ENCODE measurements at places on chromosomes 1 and 21.

GRCh38 chr1:179036844-179037465 lies 11.3 kb downstream of the FAM20B start:
- DNase-seq: no peak

GRCh38 chr1:69985901-69986439 lies 219.4 kb downstream of the LRRC40 start:
- DNase-seq: no peak

- DNase-seq: no peak
These were observed 62.2 kb upstream of the GRIK3 start for GRCh38 chr1:37096523-37096922.

DNA sequence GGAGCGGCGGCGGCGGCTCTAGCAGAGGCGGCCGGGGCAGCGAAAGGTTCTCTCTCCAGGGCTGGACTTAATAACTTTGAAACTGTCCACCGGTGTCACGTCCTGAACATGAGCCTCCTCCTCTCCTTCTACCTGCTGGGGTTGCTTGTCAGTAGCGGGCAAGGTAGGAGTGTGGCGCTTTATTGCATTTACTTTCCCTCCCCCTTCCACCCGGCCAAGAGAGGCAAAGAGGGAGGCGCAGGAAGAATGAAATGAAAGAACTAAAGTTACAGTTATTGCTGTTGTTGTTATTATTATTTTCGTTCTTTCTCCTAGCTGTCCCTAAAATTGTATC lies 214 bp downstream of the NCAM2 start:
- DNase-seq: no peak

GRCh38 chr1:237258871-237259270 lies 216.9 kb downstream of the RYR2 start:
- DNase-seq: no peak

DNA sequence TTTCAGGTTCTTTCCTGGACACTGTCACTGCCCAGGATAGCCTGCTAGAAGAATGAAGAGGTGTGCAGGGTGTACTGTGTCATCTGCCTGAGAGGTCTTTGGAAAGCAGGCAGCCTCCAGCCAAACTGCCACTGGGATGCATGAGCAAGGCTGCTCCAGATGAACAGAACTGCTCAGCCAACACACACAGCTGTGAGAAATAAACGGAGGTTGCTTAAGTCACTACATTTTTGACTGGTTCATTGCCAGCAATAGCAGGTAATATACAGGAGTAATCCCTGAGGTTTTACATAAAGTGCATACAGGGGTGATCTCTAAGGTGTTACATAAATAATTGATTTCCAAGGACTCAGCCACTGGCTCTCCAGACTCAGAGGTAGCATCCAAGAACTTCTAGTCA lies 516.9 kb downstream of the BRINP3 start:
- DNase-seq: no peak

DNA sequence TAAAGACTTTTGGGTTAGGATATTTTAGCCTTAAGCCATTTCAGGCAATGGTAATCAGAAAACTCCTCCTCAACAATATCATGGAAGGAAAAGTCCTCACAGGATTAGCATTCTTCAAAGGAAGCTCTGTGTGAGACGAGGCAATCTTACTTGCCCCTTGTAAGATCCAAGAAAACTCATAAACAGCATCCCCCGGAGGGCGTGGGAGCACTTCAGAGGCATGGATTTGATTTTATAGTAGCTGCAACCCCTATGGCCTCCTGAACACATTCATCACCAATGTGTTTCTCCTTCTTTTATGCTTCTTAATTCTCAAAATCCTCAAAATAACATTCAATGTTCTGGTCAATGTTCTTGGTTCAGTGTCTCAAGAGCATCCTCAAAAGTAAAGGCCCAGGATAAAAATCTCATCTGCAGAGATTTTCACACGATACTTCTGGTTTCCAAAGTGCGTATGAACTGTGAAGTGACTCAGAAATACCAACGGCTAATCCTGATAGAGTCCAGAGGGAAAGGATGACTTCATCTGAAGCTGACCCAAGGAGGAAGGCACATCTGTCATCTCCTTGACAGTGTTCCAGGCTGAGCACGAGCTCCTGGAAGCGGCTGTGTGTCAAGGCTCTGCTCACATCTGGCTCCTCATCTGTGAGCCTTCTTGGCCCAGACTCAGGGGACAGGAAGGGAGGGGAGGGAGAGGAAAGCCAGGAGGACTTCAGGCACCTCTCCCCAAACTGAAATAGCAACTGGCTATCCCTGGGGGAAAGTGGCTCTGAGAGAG lies 49.3 kb upstream of the PSEN2 start:
- no peak for DNase-seq

DNA sequence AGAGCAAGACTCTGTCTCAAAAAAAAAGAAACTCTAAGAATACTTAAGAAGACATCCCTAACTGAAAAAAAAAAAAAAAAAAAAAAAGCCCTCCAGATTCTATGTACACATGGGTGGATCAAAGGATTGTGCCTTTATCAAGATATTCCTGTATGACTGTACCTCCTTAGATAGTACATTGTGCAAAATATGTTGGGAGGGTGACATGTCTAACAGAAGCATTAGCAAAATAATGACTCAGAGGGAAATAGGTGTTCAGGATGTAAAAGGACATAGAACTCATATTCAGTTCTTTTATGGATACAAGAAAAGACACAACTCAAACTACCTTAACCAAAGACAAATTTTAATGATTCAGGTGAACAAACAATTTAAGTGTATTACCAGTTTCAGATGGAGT lies 269.8 kb upstream of the KAZN start:
- DNase-seq: no peak

All from GM19239 (cell line).